ENCODE measurements at places on chromosomes 11 and 22.

DNA sequence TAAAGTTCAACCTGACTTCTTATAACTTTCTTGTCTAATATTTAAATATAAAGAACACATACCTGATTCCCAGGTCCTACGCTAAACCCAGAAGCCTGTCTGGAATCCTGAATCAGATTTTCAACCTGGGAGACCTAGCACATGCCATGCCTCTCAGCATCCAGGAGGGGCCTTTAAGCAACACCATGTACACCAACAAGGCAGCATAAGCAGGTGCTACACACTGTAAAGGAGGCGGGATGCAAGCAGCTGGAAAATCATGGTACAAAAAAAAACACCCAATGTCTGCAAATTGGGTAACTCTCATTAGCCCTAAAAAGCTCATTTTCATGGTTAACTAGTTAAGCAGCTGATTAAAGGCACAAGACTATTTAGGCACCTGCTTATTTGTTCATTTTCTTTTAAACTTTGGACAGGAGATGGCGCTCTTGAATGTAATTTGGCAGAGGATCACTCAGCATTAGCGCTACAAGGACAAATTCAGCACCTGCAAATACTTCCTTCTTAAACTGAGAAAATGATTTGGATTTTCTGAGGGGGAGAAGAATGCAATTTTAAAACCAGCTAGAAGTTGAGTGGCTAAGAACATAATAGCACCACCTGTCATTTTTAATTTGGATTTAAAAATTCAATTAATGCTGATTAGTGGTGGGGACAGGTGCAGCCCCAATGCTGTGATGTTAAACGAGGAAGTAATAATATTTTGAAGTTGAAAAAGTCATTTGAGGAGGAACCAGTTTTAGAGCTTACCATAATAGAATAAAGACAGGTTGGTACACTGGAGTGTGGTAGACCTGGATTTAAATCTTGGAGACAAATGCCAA is 104.0 kb downstream of the FAR1 start:
- peak; percentile 52 for DNase-seq

DNA sequence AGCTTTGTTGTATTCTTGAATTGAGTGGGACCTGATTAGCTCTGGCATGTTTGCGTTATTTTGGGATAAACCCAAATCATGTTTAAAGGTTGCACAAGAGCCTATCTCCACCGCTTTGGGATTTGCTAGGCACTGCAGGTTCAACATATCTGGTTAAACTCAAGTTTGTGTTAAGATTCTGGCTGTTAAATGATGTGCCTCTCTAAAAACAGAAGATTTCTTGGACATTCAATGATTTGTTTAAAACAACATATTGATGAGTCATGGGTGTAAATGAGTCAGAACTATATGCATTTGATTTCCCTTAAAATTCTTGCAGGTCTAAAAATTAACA is 67.4 kb downstream of the AMOTL1 start:
- peak; percentile 9 for DNase-seq

- no peak for DNase-seq
Measured at GRCh38 chr22:19223617-19224016, 45.1 kb upstream of the SLC25A1 start.

GRCh38 chr11:116991491-116991890 is 106.7 kb downstream of the SIK3 start:
- no peak for DNase-seq

Data from HFFc6 (cell line).